SK-MEL-5 (cell line): ENCODE measurements at places on chromosomes 12 and 14. TPM values are rescaled to one million over a fixed set of nuclear protein-coding genes. Genes with fewer than 3 reads are reported as not detected.

GLS2 gene
- not detected in 2 replicates for total RNA-seq

GPX2 gene
- total RNA-seq, result not detected in 2 replicates

IFT81 gene
- total RNA-seq, result 74.7 and 77.1 TPM in 2 replicates

KCNA5 gene
- total RNA-seq, result not detected in 2 replicates

SERPINA5 gene
- total RNA-seq, result 0.16 and 0.32 TPM in 2 replicates

C3AR1 gene
- 0.58 and 1.4 TPM in 2 replicates for total RNA-seq

AQP6 gene
- 0.08 TPM in 1 of 2 replicates, not detected in the other for total RNA-seq

RBP5 gene
- not detected in 2 replicates for total RNA-seq

COX8C gene
- not detected in 2 replicates for total RNA-seq

RPGRIP1 gene
- total RNA-seq, result 0.08 and 0.21 TPM in 2 replicates

KRT79 gene
- not detected in 2 replicates for total RNA-seq

WNT5B gene
- 0.53 and 0.69 TPM in 2 replicates for total RNA-seq

SLC38A4 gene
- not detected in 2 replicates for total RNA-seq

DIO2 gene
- 0.08 and 0.93 TPM in 2 replicates for total RNA-seq

TDRD9 gene
- total RNA-seq, result not detected in 2 replicates

MYO1H gene
- total RNA-seq, result 0.08 TPM in 1 of 2 replicates, not detected in the other

KDM5A gene
- total RNA-seq, result 32.1 and 33.1 TPM in 2 replicates

ADCY6 gene
- 28.1 and 31.5 TPM in 2 replicates for total RNA-seq
